ENCODE measurements at places on chromosomes 3 and 15.

GRCh38 chr3:71447197-71447596, 136.3 kb downstream of the FOXP1 start:
- DNase-seq, result no peak

- no peak for DNase-seq
Observed at GRCh38 chr3:164408326-164408725, 670.0 kb downstream of the SI start.

DNA sequence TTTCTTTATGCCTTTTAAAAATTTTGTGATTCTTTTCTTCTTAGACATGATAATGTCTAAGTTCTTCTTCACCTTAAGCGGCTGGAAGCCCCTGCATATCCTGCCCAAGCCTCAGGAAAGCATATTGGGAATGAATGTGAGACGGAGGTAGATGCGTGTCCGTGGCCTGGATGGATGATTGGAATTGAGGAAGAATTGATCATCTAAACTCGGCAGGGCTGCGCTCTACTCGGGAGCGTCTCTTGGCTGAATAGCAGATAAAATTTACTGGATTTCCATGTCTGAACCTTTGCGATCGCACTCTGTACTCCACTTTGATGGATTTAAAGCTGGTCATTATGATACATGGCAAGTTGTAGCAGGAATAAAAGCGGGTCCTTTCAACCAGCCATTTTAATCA, 406.7 kb upstream of the ONECUT1 start:
- DNase-seq, result no peak

DNA sequence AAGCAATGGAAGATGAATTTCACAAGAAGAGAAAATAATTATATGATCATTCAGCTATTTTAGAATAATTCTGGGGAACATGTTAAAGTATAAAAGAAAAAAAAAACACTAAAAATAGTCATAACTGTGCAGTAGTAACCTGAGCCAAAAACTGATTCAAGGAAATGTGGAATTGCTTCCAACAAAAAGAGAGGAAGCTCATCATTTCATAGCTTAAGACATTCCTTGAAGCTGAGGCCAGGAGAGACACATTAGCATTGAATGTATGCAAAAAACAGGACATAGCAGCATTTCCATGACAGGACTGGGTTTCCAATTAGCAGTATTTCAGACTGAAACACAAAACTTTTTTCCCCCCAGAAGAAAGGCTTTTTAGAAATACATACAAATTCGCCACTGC, 27.7 kb upstream of the LRRN1 start:
- DNase-seq, result no peak
